ENCODE measurements at places on chromosomes 2 and 18.

DNA sequence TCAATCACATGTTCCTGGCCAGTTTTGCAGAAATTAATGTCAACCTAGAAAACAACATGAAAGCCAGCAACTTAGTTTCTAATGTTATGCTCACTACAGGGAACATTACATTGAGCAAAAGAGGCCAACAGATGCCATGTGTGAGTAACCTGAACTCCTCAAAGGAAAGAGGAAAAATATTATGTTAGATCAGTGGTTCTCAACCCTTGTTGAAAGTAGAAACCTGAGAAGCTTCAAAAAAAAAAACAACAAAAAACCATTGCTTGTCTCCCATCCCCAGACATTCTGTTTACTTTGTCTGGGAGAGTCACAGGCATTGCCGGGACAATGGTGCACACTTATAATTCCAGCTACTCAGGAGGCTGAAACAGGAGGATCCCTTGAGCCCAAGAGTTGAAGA is 57.7 kb downstream of the METTL4 start:
- no peak for DNase-seq

DNA sequence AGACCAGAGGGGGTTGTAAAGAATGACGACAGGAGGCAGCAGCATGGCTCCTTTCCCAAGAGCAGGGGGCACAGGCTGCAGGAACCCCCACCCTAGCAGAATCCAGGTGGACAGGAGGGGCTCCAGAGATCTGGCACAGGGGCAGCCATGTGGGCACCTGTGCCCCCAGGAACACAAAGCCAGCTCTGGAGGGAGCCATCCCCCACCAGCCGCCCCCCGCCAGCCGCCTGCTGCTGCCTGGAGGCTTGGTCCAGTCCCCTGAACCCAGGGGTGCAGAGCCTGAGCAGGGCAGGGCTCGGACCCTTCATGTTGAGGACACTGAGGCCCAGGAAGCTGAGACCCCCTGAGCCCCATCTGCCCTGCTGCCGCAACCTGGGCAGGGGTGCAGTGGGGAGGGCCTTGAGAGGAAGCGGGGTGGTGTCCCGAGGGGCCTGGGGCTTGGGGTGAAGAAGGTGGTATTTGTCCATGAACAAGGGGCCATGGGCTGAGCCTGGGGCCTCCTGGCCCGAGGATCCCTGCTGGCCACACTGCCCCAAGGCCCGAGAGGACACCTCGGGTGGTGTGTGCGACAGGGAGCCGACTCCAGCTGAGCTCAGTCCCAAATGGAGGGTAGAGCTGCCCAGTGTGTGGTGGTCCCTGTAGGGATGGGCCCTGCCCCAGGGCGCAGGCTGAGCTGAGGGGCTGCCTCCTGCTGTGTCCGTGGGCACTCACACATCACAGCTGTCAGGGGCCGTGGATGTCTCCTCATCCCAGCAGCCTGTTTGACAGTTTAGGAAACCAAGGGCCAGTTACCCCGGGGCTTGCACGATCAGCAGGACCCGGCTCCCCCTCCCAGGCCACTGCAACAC is 39.8 kb upstream of the SNED1 start:
- DNase-seq, result no peak

- DNase-seq, result no peak
Observed at GRCh38 chr18:76604935-76605240, 109.8 kb upstream of the ZNF516 start.

DNA sequence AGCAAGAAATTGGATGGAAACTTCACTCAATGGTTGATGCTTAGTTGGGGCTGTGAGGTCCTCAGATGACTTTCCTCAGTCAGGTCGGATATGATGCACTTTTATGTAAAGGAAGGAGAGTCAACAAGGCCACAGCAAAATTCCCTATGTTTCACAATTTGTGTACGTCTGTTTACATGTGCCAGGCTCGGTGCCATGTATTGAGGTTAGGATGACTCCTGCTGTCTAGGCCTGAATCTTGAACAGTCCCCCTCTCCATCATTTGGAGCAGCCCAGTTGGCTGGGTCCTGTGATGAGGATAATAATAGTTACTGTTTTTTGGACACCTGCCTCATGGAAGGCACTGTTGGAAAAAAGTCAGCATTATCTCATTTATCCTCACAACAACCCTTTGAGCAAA is 43.1 kb downstream of the VSNL1 start:
- no peak for DNase-seq

GRCh38 chr2:88331239-88331638 is 121.3 kb downstream of the FOXI3 start:
- no peak for DNase-seq

- DNase-seq, result no peak
Observed at GRCh38 chr2:120036145-120036544, 23.3 kb downstream of the EPB41L5 start.

DNA sequence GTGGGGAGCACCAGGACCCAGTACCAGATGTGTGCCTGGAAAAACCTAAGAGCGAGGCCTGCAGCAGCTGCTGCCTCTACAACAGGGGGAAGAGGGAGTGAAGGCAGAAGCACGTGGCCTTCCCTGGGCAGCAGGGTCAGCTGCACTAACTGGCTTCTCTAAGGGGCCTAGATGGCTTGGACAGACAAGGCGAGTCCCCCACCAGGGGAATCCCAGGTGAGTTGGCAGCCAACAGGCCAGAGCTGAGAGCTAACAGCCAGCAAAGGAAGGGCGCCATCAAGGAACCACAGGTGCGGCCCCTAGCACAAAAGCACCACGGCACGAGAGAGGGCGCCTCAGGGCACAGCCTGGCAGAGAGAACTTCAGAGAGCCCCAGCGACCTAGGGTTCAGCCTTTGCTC is 19.8 kb upstream of the MAL start:
- DNase-seq, result no peak

GRCh38 chr2:36455788-36456187 is 100.2 kb downstream of the CRIM1 start:
- no peak for DNase-seq

- DNase-seq, result no peak
Observed at GRCh38 chr2:165911231-165911630, 42.3 kb downstream of the TTC21B start.

- DNase-seq, result no peak
Observed at GRCh38 chr18:24026457-24026856, 11.9 kb downstream of the TTC39C start.

- DNase-seq, result no peak
Observed at GRCh38 chr18:74217476-74218143, 69.3 kb downstream of the TIMM21 start.

GRCh38 chr18:10660179-10660884 is 134.5 kb downstream of the NAPG start:
- DNase-seq, result no peak

DNA sequence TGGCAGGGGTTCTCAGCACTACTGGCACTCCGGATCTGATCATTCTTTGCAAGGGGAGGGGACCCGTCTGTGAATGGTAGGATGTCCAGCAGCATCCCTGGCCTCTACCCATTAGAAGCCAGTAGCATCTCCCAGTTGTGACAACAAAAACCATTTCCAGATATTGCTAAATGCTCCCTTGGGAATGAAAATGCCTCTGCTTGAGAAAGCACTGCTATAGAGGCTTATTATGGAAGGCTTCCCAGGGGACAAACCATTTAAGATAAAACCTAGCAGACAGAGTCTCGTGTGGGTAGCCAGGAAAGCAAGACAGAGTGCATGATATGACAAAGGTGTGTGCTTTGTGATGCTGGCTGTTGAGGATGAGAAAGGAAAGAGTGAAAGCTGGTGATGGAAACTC is 273.7 kb downstream of the TMX3 start:
- DNase-seq, result no peak

DNA sequence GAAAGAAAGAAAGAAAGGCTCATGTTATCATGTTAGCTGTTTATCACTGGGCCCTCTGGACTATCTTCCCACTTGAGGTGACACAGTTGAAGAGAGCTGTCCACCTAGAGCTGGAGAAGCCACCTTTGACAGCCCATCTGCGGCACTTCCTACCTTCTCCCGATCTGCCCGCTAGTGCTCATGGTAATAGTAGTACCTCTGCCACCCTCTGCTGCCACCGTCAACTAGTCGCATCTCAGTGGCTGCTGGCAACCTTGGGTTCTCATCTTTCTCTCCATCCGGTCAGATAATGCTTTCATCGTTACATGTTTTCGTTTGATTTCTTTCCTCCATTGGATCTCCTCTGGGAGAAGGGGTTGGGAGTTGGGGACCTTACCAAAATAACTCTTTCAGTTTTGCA is 63.2 kb upstream of the COPS8 start:
- no peak for DNase-seq

DNA sequence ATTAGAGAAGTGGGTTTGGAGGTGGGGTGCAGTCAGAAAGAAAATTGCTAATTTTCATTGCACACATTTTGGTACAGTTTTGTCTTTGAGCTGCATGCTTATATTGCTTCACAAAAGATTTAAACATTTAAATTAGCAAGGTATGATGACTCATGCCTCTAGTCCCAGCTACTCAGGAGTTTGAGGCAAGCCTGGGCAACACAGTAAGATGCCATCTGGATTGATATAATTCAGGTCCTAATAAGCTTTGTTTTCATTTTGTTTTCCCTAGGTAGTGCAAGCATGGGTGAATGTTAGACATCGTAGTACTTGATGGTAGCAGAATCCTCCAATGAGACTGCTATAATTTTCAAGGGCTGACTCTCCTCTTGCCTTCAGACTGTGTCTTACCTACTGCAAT is 396.7 kb upstream of the RGPD4 start:
- no peak for DNase-seq

- DNase-seq, result peak; percentile 40
Observed at GRCh38 chr18:9673296-9674251, 34.5 kb upstream of the RAB31 start.

DNA sequence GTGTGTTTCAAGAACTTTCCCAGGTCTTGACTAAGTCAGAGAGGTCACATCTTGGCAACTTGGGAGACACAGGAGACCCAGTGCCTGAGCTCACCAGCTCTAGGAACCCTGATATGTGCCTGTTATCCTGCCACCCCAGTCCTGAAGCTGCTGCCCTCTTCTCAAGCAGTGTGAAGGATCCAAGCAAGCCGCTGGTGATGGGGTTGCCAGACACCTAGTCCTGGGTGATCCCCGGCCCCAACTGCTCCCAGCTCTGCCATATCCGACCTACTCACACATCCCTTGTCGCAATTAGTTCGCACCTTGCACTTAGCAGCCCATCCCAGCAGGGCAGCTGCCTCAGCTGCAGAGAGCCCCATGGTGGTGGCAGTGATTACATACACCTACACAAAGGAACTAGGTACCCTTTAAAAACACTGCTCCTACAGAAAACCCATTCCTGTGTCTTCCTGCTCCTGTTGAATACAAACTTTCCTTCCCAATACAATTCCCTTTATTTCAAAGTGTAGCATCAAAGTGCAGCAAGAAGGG is 247.2 kb upstream of the RAB12 start:
- no peak for DNase-seq

DNA sequence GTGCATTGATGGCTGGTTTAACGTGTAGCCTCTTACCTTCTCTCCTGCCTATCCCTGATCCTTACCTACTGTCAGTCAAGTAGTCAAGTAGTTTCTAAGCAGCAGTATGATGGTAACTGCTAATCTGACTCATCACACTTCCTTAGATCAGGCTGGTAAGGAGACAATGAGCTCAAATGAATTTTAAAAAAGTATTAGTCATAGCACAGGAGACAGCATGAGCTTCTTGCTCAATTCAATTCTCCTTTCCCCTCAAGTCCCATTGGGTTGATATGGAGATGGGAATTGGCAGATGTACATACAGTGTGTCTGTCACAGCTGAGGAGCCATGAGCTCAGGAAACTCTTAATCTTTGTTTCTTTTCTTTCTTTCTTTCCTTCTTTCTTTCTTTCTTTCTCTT is 799.7 kb downstream of the LRP1B start:
- DNase-seq, result no peak

GRCh38 chr2:88919087-88919738 is 227.7 kb downstream of the RPIA start:
- no peak for DNase-seq

DNA sequence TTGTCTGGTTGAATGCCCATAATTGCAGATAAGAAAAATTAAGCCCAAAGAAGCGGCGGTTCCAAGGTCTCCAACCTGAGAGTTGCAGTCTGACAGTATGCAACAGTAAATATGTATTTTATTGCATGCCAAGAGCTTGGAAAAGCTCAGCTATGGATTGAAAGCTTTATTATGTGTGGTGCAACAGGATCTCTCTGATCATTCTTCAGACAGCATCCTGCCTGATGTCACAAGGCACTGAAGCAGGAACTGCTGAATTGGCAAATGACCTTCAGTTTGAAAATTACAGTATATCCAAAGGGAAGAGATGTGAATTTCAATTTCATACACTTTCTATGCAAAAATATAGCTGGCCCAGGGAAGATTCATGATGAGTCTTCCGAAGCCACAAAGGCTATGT is 42.5 kb downstream of the DOCK10 start:
- no peak for DNase-seq

GRCh38 chr18:21513292-21513691 is 87.2 kb downstream of the ESCO1 start:
- DNase-seq, result no peak

- DNase-seq, result no peak
Observed at GRCh38 chr2:82823892-82824291, 1635.2 kb downstream of the SUCLG1 start.

DNA sequence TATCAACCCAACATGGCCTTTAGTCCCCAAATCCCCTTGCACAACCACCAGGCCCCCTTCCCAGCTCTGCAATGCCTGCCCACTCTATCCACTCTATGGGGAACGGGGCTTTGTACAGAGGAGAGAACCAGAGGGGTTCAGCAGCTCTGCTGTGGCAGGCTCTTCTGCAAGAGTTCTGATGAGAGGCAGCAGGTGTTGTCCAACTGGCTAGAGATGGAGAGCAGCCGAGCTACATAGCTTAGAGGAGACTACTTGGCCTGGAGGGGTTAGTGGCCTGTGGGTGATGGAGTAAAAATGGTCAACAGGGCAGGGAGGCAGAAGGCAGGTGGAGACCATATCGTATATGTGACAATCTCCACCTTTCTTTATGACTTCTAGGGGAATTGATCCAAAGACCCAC is 103.0 kb downstream of the QPCT start:
- DNase-seq, result no peak

DNA sequence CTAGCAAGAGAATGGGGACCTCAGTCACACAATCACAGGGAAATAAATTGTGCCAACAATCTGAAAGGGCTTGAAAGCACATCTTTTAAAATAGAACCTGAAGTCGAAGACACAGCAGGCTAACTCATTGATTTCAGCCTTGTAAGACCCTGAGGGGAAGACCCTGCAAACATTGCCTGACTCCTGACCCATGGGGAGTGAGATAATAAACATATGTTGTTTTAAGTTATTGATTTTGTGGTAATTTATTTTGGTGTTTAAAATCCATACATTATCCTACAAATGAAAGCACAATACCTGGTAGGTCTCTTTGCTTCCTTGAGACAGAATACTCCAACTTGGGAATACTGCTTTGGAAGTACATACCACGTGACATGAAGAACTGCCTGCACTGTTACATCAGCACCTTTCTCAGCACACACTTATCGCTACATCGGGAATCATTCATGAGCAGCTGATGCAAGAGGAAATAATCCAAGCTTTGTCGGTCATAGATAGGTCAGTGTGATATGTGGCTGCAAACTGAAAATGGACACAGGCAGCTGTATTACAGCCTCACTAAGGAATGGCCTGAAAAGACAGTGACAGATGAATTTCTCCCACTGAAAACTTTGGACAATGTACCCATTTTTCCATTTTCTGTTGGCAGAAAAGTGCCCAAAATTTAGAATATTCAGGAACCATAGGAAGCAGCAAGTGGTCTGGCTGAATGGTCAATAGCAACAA is 494.5 kb upstream of the MAP2 start:
- no peak for DNase-seq

- no peak for DNase-seq
Observed at GRCh38 chr18:24786027-24786426, 325.6 kb downstream of the HRH4 start.

GRCh38 chr2:159744363-159744762 is 32.1 kb downstream of the MARCHF7 start:
- DNase-seq, result no peak

- DNase-seq, result no peak
Observed at GRCh38 chr2:37541516-37541915, 129.9 kb downstream of the CDC42EP3 start.

Measured in CD4-positive, alpha-beta T cell treated with Interferon alpha-2 for 1 hour (primary cell).